G401 (cell line): ENCODE measurements at places on chromosomes 11 and 22. TPM values are rescaled to one million over a fixed set of nuclear protein-coding genes. Genes with fewer than 3 reads are reported as not detected.

The CRYBA4 gene
- total RNA-seq, result not detected in 2 replicates

DNA sequence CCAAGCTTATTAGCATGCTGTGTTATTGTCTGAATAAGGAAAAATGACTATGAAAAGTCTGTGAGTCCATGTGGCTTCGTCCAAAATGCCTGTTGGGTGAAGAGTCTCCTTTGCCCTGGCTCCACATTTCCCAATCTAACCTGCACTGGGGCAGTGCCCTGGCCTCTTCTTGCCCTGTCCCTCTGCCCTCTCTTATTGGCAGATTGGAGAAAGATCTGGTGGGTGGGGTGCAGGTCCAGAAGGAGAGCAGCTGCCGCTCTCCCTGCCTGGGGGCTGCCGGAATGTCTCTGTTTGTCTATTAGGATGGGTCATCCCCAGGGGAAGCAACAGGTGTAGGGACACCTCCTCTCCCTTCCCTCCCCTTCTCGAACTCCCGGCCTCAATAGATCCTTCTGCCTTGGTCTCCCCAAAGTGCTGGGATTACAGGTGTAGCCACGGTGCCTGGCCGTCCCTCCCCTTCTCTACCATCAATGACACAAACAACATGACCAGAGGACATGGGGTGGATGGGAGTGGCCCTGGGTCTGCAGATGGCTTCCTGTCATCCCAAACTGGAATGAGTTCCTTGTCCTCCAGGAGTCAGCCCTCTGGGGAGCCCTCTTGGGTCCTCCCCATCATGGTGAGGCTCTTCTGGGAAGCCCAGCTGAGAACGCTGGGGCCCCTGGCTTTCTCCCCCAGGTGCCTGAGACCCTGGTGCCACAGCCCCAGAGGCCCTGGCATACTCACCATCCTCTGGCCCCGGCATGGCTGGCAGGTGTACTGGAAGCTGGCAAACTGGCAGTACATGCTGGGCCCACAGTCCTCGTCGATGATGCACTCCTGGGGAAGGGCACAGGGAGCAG, 40.5 kb downstream of the DKK3 start:
- no peak for DNase-seq

The VSIG10L2 gene
- total RNA-seq, result not detected in 2 replicates

GRCh38 chr11:76209973-76210930, 4.0 kb upstream of the WNT11 start:
- DNase-seq, result peak; percentile 54

- peak; percentile 32 for DNase-seq
Measured at GRCh38 chr11:12143461-12144258, 33.3 kb downstream of the MICAL2 start.

The ACR gene
- total RNA-seq, result not detected in 2 replicates

The BDNF gene
- total RNA-seq, result 20.2 and 29.8 TPM in 2 replicates

The POLDIP3 gene
- total RNA-seq, result 11.1 and 14.7 TPM in 2 replicates

- peak; percentile 90 for DNase-seq
Measured at GRCh38 chr22:38881464-38881871, 9.5 kb upstream of the CBX6 start.

GRCh38 chr11:131762346-131763110, 392.1 kb downstream of the NTM start:
- DNase-seq, result peak; percentile 98

GRCh38 chr11:15276621-15277020, 161.9 kb downstream of the INSC start:
- DNase-seq, result peak; percentile 4

- DNase-seq, result peak; percentile 61
Measured at GRCh38 chr11:65489706-65490320, 9.0 kb upstream of the MALAT1 start.

The LMO2 gene
- total RNA-seq, result 0.18 TPM in 1 of 2 replicates, not detected in the other

GRCh38 chr22:45291061-45291930, 6.5 kb downstream of the UPK3A start:
- no peak for DNase-seq

- DNase-seq, result no peak
Measured at GRCh38 chr11:45658292-45658991, 7.0 kb downstream of the CHST1 start.

The OR51B2 gene
- total RNA-seq, result not detected in 2 replicates

GRCh38 chr11:115477410-115477809, 26.8 kb downstream of the CADM1 start:
- DNase-seq, result no peak

The FXYD6 gene
- not detected in 2 replicates for total RNA-seq

The CDC45 gene
- total RNA-seq, result 43.4 and 46.7 TPM in 2 replicates

GRCh38 chr11:18010977-18011586, 1.8 kb downstream of the SERGEF start:
- peak; percentile 43 for DNase-seq

GRCh38 chr11:36306888-36307287, 10.8 kb downstream of the PRR5L start:
- DNase-seq, result no peak
